HCT116 (cell line): ENCODE measurements at places on chromosomes 2 and 18.

GRCh38 chr2:170365686-170366085 is 187.7 kb downstream of the MYO3B start:
- DNase-seq: no peak

DNA sequence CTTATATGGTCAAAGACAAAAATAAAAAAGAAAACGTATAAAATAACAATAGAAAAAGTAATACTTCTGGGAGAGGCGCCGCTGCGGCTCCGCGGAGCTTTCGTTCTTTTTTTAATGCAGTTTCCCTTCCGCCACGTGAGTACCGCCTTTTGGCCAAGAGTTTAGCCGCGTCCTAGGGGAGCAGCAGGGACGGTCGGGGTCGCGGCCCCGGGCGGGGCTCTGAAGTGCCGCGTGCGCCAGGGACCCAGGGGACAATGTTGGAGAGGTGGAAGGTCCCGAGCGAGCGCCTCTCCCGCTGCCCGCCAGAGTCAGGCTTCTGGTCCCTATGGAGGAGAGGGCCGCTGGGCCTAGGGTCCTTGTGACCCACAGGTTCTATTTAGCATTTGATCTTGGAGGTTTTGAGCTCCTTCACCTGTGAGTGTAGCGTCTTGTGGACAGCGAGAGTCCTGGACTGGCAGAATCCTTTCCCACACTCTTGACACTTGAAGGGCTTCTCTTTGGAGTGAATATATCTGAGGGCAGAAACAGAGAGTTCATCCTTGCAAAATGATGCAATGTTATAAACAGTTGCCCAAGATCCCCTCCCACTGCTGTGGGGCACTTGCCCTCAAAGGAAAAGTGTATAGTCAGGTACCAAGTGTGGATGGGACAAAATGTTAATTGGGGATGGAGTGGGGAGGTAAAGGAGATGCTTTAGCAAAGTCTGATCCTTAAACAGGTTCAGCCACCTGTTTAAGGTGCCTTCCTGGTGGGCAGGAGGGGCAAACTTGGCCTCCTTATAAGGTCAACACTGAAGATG is 6.3 kb downstream of the OSR1 start:
- no peak for DNase-seq

DNA sequence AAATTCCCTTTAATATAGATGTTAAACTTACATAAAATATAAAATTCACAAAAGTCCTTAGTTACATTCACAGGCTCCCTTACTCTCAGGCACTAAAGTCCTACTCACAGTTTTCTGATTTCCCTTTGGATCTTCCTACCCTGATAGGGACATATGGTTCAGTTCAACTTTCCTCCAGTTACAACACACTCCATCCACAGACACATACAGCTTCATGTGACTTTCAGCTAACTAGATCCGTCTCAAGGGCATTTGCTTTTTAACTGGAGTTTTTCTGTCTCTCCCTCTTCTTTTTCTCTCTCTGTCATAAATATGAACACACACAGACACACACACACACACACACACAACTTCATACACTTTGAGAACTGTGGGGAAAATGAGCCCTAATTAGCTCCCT is 419.2 kb downstream of the LRP1B start:
- DNase-seq: no peak

DNA sequence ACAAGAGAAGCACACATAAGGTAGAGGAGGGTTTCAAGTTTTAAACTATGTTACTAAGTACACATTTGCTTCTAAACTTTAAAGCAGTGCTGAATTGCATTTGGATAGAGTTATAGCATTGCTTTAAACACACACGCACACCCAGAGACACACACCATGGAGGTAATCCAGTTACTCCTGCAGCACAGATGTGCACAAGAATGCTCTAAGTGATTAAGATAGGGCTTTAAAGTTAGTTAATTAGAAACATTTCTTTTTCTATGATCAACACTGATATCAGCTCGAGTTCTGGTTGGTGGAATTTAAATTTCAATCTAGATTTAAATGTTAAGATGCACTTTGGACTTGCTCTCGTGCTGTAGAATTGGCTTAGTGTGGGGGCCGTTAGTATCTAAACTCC is 492.3 kb downstream of the ZEB2 start:
- DNase-seq: no peak

DNA sequence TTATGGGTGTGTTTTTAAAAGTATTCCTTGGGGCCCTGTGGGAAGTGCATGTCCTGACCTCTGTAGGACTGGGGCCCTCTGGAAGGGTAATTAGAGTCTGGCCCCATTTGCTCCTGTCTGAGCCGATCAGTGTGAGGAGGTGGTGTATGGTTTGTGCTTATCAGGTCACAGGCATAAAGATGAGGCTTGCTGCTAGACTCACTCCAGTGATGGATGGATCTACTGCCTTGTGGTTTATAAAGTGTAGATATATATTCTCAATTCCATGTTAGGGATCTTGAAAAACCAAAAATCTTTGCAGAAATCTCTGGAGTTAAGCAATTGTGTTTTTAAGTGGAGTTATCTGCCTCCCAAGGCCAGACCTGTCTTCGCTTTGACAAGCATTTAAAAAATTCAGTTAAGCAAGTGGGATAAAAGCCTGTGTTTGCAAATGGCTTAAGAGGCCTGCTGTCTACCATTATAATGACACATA is 182.4 kb downstream of the PTPRM start:
- no peak for DNase-seq

DNA sequence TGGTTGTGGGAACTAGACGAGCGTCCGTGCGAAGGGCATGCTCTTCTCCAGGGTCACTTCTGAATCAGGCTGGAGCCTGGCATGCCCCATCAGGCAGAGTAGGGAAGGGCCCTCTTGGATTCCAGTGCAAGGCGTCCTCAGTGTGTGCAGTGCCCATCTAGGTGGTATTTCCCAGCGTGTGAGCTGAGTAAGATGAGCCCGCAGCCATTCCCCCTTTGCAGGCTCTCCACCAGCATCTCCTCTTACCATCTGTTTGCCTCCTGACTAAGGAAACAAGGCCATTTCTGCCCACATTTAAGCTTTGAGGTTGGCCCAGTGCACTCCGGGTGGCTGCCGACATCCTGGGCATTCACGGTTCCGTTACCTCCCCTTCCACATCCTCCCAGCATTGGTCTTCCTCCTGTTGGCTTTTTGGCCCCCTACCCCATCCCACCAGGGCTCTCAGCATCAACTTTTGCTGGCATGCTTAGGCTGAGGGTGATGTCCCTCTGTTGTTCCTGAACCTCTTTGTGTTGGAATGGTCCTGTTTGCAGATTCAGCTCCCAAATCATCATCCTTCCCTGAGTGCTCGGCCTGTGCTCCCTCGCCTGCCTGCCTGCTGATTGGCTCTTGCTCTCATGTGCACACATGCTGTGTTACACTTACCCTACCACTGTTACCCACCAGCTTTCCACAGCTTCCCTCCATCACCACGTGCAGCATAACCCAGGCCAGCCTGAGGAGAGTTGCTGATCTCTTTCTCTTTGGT is 11.8 kb downstream of the CEP68 start:
- no peak for DNase-seq

DNA sequence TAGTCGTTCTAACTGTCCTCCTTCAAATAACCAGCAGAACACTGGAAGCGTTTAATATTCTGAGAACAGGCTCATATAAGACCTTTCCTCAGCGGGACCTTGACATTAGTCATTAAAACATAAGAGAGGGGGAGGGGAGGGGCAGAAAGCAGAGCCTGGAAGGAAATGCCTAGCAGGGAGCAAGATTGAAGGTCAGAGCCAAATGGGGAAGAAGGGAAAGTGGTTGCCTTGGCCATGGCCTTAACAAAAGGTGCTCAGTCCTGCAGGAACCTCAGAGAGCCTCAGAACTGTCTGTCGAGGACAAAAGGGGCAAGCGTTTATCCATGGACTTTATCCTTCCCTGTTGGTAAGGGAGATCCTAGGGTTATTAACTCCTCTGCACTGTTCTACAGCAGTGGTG is 856 bp upstream of the PLA2R1 start:
- DNase-seq: no peak

- peak; percentile 29 for DNase-seq
Observed at GRCh38 chr2:26562811-26563645, 78.1 kb downstream of the CIB4 start.

DNA sequence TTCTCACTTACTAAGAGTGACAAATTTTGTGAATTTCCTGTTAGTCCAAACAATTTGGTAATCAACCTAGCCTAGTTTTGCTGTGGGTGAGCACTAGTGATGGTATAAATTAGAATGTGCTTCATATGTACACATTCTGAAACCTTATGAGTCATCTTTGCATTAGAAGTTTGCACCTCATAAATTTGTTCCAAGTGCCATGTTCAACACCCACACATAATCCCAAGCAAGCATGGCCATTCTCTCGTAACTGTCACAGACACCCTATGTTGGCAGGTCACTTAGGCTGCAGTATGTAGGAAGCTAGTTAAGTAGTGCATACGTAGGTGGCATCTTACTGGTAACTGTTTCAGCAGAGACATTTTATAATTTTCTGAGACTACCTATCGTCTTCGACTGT is 46.9 kb downstream of the NAB1 start:
- no peak for DNase-seq

- no peak for DNase-seq
Observed at GRCh38 chr2:18426174-18426573, 134.3 kb downstream of the RDH14 start.

DNA sequence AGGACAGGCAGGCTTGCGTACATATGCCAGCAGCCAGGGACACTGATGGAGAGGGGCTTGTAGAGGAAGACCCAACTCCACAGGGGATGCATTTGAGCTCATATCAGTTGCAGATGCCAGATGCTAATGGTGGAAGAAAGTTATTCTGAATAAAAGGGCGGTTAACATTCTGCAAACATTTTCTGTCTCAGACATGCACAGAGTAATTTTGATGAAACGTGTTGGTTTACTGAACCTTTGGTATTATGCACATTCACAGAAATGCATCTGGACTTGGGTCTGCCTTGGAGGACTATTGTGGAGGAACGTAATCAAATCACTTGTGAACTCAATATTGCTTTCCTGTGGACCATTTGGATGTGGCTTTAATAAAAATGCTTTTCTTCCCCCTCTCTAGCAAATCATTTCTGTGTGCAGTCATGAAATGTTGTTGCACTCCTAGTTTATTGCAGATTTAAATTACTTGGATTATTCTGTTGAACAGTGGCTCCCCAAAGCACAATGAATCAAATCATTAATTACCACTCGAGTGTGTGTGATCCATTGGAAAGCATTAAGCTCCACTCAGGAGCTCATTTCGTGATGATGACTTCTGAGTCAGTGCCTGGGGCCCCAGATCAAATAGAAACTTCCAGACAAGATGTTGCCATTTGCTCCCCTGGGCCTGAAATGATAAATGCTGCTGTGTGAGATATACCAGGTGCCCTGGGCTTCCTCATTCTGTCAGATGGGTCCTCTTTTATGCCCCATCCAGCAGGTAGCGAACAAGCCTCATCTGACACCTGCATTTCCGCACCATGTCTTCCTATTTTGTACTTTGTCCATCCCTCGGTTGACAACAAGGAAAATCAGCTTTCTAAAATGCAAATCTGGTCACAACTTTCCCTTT is 697.0 kb upstream of the HS6ST1 start:
- no peak for DNase-seq

- DNase-seq: no peak
Observed at GRCh38 chr2:101187131-101187530, 35.9 kb upstream of the TBC1D8 start.

GRCh38 chr2:15780912-15781574 is 159.3 kb upstream of the MYCN start:
- DNase-seq: no peak

DNA sequence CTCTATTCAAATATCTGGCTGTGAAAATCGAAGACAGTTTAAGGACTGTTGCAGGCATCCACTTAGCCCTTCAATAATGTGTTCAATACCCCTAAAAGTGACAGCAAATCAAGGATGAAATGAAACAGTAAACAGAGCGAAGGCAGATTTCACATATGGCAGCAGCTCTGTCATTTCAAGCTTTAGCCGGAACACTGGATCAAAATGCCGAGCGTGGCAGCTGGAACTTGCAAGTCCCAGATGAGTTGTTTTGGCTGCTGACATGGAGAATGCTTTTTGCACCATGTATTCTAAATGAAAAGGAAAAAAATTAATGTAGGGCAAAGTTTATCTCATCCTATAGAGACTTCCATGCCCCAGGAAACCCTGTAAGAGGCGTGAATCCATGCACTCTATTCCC is 18.0 kb downstream of the LRRC30 start:
- no peak for DNase-seq

DNA sequence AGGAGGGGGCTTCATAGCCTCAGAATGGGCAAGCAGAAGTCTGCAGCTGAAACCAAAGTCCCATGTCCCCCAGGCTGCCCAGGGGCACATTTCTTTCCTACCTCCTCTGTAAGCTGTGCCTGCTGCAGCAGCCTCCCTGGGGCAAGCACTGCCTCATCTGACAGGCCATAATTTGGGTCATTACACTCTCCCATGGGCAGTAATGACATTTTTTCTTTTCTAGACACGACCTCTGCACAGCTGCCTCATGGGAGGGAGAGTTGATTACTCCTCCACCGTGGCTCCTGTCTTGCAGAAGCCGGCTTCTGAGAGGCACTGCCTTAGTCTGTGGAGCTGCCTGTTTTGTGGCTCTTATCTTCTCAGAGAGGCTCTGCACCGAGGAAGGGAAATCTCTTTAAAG is 268.9 kb downstream of the TDRD15 start:
- no peak for DNase-seq

DNA sequence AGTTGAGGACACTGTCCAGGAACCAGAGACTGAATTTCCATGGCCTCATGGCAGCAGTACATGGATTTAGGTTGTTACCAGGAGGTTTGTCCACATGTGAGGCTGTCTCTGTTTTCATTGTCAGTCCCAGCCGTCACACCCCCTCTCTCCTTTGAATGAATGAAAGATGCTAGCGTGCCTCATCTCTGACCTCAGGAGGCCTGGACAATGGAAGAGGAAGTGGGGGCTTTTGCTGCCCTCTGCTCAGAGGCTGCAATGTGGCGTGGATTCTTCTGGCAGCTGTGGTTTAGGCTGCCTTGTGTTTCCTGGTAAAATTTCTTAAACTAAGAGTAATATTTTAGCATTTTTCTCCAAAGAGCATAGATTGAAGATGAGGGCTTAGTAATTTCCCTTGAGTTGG is 47.5 kb downstream of the RAB31 start:
- DNase-seq: no peak

DNA sequence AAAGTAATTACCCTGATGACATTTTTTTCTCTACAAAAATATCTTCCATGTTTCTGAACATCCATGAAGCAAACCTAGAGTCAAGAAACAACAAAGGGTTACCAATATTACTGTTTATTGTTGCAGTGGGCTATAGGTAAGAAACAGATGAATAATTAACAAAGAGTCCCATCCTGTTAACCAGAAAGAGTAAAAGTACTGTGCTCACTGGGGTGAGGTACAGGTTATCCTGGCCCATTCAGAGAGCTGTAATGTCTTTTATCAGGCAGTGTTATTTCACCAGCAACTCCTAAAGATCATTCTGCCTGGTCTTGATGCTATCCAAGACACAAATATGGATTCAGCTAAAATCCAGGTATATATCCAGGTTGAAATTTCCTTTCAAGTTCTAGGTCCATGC is 754.9 kb downstream of the SATB2 start:
- DNase-seq: no peak

GRCh38 chr18:49668574-49669275 is 106.9 kb downstream of the LIPG start:
- no peak for DNase-seq
